ENCODE measurements at places on chromosomes 2 and 18.

GRCh38 chr18:11820697-11821096 lies 30.5 kb upstream of the CHMP1B start:
- DNase-seq = no peak

DNA sequence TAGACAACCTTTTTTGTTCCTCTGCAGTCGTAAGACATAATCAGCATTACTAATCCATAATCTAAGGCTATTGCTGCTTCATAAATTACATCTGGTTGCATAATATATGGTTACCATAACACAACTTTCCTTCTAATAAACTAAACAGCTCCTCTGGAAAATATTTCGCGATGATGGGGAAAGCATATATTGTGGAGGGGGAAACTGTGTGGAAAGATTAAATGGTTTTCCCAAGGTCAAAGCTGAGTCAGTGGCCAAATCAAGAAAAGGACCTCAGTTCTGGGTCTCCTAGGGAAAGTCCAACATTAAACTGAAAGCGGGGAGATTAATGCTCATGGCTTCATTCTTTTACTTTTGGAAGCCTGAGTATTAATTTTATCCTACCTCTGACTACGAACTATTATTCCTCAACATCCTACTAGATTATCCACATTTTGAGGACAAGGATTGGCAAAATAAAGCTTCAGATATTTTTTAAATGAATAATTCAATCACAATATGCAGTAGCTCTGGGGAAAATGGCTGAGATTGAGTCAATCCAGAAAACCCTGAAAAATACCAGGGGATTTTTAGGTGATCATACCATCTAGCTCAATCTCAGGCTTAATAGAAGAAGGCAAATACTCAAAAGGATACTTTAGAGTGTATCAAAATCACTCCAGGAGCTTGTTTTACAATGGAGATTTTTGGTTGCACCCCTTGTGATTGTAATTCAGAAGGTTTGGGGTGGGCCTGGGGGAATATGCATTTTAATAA lies 33.8 kb upstream of the STK17B start:
- no peak for DNase-seq

- DNase-seq = no peak
These were observed 11.2 kb upstream of the DAW1 start for GRCh38 chr2:227860221-227860641.

- no peak for DNase-seq
These were observed 23.7 kb downstream of the NCAPH start for GRCh38 chr2:96359310-96359709.

- no peak for DNase-seq
These were observed 12.2 kb downstream of the KANSL3 start for GRCh38 chr2:96625571-96626552.

DNA sequence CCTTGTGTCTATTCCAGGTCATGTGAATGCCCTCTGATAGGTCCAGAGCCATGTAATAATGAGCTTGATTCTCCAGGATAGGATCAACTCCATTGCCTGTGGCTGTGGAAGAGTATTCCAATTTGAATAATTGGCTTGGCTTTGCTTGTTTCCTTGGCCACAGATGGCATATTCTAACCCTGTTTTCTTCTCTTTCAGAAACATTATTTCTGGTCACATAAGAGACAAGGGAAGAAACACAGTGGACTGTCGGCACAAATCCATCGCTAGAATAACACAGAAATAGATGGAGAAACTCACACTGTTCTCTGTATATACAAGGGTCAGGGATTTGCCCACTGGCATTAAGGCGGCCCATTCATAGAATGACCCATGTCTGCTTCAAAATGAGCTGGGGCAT lies 278.4 kb upstream of the CCDC68 start:
- no peak for DNase-seq

DNA sequence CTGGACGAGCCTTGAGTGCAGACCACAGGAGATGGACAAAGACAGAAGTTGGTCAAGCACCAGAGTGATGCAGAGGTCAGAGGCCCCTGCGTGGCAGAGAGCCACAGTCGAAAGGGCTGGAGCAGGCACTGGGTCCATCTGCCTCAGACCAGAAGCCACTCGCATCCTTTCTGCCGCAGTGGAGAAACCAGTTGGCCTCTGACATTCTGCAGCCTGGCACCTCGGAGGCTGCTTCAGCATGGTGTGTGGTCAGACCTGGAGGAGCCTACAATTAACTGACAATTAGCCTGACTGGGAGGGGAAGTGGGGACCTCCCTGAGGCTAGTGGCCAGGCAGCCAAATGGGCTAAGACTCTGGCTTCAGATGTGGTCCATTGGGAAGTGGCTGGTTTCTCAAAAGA lies 111.1 kb downstream of the SGPP2 start:
- DNase-seq = no peak

DNA sequence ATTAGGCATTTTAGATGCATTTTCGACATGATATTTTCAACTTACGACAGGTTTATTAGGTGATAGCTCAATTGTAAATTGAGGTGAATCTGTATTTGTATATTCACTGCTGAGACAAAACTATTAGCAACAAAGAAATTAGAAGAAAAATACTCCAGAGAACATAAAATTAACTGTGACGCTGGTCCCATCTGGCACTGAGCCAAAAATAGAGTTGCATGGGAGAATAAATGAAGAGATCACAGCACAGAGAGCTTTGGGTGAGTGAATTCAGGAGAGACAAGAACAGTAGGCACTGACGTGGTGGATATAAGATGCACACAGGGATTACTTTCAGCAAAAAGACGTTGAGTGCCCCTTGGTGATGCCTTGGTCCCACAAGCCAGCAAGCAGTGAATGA lies 306.2 kb upstream of the RAB6C start:
- no peak for DNase-seq

GRCh38 chr18:22670914-22671313 lies 253.2 kb upstream of the CTAGE1 start:
- DNase-seq = no peak

DNA sequence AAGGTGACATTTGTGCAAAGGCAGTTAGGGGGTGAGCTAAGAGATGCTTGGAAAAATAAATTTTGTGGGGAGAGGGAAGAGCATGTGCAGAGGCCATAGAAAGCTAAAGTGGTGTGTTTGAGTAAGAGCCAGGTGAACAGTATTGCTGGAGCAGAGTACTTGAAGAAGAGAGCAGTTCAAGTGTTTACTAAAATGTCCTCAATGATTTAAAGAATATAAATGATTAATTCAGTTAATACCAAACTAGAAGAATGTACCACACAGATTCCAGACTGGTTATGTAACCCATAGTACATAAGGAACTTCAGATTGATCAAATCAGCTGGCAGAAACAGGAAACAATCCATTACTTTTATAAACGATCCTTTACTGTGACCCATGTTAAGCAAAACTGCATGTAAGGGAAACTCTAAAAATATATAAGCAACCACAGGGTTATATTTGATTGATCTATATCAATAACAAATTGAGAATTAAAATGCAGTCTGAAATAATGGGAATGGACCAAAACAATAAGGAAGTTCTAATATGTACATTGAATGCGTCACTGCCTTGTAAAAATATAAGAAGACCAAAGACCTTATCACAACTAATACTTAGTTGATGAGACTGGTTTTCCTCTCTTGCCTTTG lies 76.9 kb downstream of the LDAH start:
- no peak for DNase-seq

- peak; percentile 59 for DNase-seq
These were observed at the start of gene CRACDL for GRCh38 chr2:98935777-98936352. Gene CRACDL (minus strand): TSS chr2:98936225. CDS start chr2:98846800, 89,425 bp downstream.

DNA sequence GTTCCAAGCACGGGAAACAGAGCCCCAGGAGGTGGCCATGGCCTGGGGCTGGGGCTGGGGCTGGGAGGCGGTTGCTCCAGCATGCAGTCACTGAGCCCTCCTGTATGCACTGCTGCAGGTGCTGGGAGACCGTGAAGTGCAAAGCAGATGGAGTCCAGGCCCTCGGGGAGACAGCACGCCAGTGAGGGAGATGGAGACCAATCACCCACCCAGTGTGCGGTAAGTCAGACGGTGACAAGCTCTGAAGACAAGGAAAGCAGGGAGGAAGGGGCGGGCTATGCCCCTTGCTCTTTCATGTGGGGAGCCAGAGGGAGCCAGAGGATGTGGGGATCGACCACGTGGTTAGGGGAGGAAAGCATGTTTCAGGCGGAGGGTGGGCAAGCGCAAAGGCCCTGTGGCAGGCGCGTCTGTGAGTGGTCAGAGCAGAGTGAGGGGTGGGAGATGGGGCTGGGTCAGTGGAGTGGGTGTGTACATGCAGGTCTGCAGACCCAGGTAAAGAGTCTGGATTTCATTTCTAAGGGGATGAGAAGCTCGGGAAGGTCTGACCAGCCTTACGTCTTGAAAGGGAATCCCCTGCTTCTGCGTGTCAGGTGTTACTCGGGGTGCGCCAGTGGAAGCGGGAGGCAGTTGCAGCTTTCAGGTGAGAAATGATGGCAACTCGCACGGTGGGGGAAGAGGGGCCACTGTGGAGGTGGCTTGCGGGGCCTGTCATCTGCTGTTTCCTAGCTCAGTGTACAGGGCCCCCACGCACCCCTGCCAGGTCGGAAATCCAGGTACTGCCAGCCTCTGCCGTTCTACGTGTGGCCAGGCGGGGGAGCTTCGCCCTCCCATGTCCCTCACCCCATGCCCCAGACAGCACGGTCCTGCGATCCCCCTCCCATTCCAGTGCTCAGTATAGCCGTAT lies 19.4 kb downstream of the RRM2 start:
- peak; percentile 76 for DNase-seq

GRCh38 chr2:129748653-129749052 lies 230.8 kb upstream of the RAB6C start:
- DNase-seq = no peak

DNA sequence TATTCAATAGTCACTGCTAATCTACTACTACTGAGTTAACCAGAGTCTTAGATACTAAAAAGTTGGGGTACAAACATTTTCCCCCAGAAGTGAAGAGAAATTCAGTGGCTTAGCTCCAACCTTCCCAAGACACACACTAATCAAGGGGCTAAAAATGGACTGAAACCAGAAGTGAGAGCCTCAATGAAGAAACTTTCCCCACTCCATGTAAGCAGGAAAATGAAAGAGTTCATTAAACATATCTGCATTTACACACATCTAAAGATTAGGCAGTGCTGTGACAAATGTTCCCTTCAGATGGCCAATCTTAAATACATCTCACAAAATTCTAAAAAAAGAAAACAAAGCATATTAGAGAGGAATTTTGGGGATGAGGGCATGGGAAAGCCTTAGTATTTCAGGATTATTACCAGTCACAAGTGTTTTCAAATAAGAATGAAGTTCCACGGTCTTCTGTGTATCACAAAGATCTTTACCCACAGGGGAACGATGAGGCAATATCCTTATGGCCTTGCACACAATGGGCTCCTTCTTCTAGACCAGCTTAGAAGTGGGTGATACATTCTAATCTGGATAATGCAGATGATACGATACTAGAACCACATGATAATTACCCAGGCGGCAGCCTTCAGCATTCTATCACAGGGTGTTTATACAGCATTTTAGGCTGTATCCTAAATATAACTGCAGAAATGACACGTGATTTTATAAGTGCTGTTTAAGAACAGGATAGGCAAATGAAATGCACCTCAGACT lies 17.1 kb downstream of the ANKRD44 start:
- DNase-seq = no peak

DNA sequence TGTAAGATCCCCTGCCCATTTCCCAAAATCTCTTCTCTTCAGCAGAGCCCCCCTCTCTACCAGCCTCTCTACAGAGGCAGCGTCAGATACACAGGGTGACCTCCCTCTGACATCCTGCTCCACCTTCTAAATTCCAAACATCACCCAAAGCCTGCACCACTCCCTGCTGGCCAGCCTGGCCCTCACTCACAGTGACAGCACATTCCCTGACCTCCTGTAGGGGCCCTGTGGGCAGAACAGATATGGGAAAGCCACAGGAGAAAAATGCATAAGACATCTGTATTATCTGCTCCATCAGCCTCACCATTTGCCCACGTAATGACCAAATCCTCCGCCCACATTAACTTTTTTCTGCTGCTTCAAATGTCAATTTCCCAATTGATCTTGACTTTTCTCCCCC lies 40.6 kb downstream of the TRABD2A start:
- no peak for DNase-seq

GRCh38 chr2:241992753-241993152 lies 123.2 kb downstream of the RTP5 start:
- DNase-seq = no peak

GRCh38 chr18:23311351-23312121 lies 141.6 kb upstream of the RIOK3 start:
- no peak for DNase-seq

- DNase-seq = no peak
These were observed 15.1 kb downstream of the TRIB2 start for GRCh38 chr2:12731701-12732280.

DNA sequence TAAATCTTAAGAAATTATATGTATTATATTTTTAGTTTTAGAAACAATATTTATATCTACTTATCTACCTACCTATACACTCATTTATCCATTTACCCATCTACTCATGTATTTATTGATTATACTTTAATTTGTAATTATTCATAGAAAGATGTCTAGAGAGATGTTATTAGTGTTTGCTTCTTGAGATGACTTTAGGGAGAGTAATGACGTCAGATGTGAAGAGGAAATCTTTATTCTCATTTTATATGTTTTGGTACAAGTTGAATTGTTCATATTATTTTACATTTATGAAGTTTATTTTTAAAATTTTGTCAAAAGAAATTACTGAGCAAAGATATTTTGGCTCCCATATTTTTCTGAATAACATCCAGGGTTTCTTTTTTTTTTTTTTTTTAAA lies 271.3 kb upstream of the SLC8A1 start:
- DNase-seq = no peak

- no peak for DNase-seq
These were observed 10.5 kb upstream of the TMSB10 start for GRCh38 chr2:84894758-84895520.

- DNase-seq = no peak
These were observed 15.8 kb downstream of the KYNU start for GRCh38 chr2:142893241-142893640.

DNA sequence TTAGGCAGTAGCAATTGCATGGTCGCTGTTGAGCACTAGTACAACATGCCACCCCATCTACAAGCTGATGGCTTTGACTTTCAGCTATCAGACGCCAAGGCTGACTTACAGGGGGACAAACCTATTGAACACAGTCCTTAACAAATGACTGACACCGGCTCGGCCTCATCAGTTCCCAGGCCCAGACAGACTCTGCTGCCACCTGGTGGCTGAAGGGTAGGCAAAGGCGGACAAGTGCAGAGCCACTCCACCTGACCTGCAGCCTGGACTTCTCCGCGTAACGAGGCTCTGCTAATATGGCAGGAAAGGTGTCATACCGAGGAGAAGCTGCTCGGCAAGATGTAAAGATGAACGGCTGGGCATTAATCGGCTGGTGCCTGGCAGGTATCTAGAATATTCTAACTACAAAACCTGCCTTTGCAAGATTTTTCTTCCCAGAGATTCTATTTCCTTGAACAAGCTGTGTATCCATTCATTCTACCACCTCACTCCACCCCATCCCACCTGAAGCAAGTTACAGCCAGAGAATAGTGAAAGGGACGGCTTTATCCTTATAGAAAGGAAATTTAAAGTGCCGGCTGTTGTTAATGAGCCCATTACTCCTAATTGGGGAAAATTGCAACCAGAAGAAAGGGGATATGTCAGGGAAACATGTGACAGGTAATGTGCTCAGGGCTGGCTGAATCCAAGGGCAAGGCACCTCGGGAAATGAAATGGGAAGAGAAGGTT lies 67.4 kb downstream of the STEAP3 start:
- DNase-seq = peak; percentile 79

Measured in D341Med (cell line).